ENCODE measurements at places on chromosomes 12 and 14.

- DNase-seq = no peak
Observed at GRCh38 chr12:112686373-112686772, 105.2 kb upstream of the RPH3A start.

DNA sequence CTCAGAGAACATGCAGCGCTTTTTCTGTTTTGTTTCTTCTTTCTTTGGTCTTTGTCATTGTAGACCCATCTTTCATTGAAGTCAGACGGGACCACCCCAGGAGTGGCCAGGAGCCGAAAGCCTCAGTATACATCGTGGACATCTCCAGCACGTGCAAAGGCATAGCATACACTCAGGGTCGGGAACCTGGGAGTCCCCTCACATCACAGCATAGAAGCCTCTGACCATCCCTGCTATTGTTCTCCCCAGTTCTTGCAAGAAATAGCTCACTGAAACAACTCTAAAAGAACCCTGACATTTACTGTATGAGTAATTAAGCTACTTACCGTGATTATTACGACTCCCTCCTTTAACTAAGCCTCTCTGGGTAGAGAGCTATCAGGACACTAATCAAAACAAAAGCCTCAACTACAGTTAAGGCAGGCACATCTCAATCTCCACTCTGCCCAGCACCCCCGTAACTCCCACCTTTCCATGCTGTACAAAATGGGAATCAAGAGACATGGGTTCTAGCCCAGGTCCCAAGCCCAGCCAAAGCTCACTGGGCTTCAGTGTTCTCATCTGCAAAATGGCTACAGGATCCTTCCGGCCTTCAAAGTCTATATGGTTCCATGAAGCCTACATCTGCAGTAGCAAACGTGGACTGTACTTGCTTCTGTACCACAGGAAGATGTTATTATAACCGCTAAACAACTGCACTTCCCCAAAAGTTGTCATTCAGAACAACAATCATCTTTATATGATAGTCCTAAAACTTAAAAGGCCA is 6.7 kb downstream of the CCDC88C start:
- DNase-seq = no peak

DNA sequence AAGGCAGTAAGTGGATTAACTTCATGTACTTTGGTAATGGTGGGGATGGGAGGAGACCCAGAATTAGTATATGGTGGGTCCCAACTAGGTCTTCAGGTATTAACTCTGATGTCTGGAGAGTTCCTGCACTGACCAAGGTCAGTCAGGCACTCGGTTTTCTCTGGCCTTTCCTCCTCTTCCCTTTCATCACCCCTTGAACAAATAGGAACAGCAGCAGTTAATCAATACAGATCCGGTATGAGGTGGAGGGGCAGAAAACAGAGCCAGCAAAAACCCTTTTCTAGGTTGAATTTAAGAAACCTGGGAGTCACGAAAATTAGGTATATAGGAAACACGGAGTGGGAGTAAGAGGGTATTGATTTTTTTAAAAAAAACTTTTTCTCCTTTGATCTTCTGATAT is 4.0 kb downstream of the PFKM start:
- no peak for DNase-seq

- DNase-seq = peak; percentile 34
Observed at GRCh38 chr12:1796515-1797010, 23.8 kb upstream of the LRTM2 start.

DNA sequence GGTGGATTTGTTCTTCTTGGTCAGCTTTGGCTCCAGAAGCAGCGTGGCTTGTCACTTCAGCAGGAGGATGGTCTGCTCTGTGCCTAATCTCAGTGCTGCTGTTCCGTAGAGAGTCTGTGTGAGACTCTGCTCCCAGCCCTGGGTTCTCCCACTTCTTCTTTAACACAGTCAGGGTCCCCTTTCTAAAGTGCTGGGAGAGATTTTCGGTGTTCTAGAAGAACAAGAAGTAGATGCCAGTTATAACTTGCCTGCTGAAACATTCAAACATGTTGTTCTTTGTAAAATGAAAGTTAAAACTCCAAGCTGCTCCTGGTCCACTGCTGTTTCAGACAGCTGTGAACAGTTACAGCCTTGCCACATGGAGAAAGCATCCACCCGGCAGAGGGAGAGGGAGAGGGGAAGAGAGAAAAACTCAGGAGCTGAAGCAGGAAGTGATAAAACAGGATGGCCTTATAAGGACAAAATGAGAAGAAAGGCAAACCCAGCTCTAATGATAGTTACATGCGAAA is 55.2 kb upstream of the CERS5 start:
- no peak for DNase-seq

DNA sequence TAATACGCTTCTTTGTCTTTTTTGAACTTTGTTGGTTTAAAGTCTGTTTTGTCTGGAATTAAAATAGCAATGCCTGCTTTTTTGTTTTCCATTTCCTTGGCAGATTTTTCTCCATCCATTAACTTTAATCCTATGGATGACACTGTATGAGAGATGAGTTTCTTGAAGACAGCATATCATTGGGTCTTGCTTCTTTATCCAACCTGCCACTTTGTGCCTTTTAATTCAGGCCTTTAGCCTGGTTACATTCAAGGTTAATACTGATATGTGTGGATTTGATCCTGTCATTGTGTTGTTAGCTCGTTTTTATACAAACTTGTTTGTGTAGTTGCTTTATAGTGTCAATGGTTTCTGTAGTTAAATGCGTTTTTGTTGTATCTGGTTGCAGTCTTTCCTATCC is 168.0 kb downstream of the NTS start:
- no peak for DNase-seq

GRCh38 chr14:95397325-95397724 is 77.6 kb upstream of the CLMN start:
- DNase-seq = no peak

- DNase-seq = no peak
Observed at GRCh38 chr12:116694653-116695463, 43.0 kb downstream of the SPRING1 start.

DNA sequence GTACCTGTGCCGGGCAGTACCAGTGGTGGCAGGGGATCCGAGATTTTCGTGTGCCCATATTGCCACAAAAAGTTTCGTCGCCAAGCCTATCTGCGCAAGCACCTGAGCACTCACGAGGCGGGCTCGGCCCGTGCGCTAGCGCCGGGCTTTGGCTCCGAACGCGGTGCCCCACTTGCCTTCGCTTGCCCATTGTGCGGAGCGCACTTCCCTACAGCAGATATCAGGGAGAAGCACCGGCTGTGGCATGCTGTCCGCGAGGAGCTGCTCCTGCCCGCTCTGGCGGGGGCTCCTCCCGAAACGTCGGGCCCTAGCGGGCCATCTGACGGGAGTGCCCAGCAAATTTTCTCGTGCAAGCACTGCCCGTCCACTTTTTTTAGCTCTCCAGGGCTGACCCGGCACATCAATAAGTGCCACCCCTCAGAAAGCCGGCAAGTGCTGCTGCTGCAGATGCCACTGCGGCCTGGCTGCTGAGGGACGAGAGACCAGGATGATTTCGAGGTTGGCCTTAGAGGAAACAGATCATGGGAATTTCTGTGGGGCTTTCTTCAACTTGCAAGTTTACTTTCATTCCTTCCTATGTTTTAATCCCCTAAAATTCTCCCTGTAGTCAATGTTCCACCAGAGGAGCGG is 1.6 kb downstream of the INSM2 start:
- no peak for DNase-seq

- DNase-seq = no peak
Observed at GRCh38 chr14:102955636-102956408, 33.4 kb downstream of the AMN start.

DNA sequence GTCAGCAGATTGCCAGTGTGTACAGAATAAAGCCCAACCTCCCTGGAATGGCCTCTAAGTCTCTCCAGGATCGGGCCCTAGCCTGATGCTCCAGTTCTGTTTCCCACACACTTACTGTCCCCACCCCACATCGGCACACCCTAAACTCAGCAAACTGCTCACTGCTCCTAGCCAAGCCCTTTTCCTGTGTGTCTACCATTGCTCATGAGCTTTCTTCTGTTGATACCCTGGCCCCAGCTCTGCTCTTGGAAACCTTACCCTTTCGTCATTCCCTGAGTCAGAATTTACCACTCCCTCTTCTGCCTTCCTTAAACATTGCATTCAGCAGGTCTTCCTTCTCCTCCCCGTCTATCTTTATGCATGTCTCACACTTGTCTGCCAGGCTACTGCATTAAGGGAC is 158.9 kb downstream of the TMX1 start:
- DNase-seq = no peak

- DNase-seq = no peak
Observed at GRCh38 chr14:64502456-64502855, 1.2 kb downstream of the ZBTB25 start.

GRCh38 chr12:6124411-6125309 is at the start of gene VWF:
TSS of gene VWF (minus strand) at chr12:6124670. CDS start at chr12:6123196, 1,474 bp downstream.
- DNase-seq = no peak

DNA sequence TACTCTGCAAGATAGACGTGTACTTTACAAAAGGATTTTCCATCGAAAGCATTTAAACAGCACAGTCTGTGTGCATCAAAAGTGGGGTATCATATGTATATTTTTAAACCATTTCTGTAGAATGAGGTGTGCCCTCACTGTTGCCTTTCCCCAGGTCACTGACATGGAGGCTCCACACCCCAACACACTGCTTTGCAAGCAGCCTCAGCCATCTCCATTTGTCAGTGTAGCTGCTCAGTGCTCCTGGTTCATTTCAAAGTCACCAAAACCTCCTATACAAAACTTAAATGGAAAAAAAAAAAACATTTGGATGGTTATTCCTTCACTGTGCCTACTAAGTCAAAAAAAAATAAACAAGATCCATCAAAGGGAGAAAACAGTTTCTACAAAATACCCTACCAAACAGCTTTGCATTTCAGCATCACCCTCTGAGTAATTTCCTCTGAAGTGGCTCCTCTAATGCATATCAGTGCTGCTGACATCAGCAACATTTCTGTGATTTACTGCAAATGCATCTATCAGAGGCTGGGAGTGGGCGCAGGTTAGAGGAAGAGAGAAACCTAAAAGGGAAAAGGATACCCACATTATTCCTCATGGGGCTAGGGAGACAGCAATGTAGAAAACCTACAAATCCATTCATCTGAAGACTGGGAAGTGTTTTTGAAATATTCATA is 46.0 kb downstream of the KCNK10 start:
- DNase-seq = no peak

- DNase-seq = no peak
Observed at GRCh38 chr12:26032290-26032689, 73.8 kb downstream of the RASSF8 start.

DNA sequence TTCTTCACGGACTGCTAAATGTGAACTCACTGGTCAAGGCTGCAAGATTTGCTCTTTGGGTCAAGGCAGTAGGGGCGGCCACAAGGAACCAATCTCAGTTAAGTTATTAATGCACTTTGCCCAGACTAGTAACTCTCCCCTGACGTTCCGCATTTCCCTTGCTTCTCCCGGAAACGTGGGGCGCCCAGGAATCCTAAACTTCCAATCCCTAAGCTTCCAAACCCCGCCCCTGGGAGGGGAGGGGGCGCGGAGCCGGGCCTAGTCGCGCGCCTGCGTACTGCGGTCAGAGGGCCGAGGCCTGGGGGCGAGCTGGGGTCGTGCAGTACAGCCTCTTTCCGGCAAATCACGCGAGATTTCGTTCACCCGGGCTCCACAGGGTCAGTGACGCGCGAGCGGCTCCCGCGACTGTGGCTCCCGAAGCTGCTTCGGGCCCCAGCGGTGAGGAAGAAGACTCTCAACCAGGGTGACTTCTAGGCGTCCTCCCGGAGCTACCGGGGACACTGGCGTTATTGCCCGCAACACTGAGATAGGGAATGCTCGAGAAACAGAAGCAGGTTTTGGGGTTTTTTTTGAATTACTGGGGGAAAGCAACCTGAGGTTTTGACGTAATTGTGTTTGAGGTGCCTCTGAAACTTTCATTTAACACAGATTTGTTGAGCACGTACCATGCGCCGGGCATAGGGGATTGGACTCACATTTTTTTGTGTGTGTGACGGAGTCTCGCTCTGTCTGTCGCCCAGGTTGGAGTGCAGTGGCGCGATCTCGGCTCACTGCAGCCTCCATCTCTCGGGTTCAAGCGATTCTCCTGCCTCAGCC is at the start of gene PTGR2:
Gene PTGR2 (plus strand): TSS at position 265 of the 816 bp plus-strand sequence. CDS start 7,032 bp downstream, outside the sequence.
- DNase-seq = peak; percentile 85

DNA sequence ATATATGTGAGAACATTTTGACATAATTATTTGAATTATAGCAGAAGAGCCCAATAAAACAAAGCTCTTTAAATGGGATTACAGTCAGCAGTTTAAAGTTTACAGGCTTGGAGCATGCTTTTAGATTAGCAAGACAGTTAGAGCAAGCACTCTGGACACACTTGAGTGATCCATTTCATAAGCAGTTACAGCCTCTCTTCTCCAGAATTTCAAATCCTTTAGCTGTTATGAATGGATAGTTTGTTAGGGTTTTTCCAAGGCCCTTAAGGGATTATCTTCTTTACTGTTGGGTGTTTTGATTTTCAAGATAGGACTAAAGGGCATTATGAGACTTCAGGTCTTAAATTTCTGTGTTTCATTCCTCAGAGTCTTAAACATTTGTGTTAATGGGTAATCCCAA is 36.3 kb downstream of the BEST3 start:
- DNase-seq = no peak

GRCh38 chr12:65885312-65885711 is 61.0 kb downstream of the HMGA2 start:
- DNase-seq = no peak

- no peak for DNase-seq
Observed at GRCh38 chr14:69298131-69299071, 38.4 kb downstream of the GALNT16 start.

DNA sequence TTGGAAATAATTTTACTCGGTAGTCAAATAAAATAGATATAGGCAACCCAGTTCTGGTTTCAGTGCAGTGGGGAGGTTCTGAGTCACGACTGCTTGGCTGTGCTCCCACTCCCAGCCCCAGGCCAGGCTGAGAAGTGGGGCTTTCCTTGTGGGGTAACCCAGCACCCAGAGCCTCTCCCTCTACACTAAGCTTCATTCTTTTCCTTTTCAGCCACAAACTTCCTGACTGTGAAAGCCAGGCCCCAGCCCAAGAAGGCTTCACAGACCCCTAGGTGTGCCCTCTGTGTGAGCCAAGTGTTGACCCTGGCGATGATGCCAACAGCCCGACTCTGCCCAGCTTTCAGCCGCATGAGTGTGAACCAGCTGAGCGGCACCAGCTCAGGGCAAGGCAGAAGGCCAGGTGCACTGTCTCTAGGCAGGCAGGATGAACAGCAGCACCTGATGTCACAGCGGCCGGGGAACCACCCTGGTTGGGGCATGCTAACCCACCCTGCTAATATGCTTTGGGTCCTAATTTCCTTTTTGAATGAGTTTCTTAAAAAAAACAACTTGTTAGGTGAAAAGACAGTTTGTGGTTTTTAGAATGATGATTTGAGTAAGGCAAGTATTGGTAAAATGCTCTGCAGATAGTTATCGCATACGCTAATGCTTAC is 42.2 kb upstream of the ATP23 start:
- DNase-seq = peak; percentile 64

DNA sequence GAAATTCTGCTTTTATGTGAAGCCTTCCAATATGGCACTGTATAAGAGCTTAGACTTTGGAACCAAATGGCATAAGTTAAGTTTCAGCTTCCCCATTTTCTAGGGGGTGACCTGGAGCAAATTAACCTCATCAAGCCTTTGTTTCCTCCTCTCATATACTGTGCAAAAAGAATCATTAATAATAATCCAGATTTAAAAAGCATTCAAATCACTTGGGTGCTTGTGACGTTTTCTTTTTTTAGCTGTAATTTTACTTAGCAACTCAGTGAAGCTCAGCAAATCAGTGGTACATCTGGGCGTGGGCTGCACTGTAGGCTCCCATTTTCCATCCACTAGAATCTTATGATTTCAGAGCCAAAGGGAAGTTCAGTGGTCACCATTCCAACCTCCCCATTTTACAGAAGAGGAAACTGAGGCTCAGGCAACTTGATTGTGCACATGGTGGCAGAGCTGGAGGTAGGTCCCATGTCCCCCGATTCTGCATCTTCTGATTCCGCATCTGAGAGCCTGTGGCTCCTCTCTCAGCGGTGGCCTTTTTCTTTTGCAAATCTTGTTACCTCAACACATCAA is 131.2 kb downstream of the SNAPC1 start:
- DNase-seq = no peak
